H1 (cell line): ENCODE measurements at places on chromosomes 1 and 21.

DNA sequence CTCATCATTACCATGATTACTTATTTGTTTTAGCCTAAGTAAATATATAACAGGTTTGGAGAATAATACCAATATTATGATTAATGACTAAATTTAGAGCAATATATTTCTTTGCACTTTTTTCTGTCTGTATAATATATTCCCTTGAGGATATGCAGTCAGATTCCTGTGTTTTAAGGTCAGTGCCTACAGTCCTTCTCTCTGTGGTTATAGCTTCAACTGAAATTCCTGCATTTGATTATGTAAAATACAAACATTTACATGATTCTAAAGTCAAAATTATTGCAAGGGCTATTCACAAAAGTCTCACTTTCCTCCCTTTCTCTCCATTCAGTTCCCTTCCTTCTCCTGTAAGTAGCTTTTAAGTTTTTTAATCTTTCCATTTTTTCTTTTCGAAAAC, 142.9 kb upstream of the COL6A1 start:
- no peak overlapping the region for H3K27ac ChIP-seq
- H3K4me3 ChIP-seq, result no peak overlapping the region
- no peak for DNase-seq
- H3K36me3 ChIP-seq, result no peaks in the 10 kb centered on the region

DNA sequence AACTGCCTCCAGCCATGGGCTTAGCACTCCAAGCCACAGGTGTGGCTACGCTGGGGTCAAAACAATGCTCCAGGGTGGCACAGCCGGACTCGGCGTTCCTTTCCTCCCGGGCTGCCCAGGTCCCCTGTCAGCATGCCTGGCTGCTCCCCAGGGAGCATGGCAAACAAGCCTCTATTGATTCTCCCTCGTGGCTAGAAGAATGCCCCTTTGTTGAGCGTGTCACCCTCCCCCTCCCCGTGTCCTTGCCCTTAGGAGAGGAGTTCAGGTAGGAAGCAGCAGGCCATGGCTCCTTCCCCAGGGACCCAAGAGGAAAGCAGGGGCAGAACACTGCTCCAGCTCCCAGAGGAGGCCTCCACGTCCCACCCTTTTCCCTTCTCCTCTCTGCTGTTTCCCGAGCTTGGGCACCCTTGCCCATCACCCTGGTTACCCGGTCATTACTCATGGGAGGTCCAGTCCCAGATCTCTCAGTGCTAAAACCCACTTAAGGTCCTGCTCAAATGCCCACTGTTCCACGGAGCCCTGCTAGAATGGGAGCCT, 57.4 kb upstream of the CITED4 start:
- H3K4me3 ChIP-seq, result no peak overlapping the region
- H3K27me3 ChIP-seq, result no peaks in the 10 kb centered on the region
- H3K4me1 ChIP-seq, result no peaks in the 10 kb centered on the region
- DNase-seq, result no peak
- H3K36me3 ChIP-seq, result no peaks in the 10 kb centered on the region

GRCh38 chr21:36780861-36781260, 81.9 kb downstream of the SIM2 start:
- no peak overlapping the region for H3K4me3 ChIP-seq
- DNase-seq, result no peak
- H3K27ac ChIP-seq, result no peak overlapping the region
- no peaks in the 10 kb centered on the region for H3K27me3 ChIP-seq

GRCh38 chr1:176201568-176201967, 5.5 kb downstream of the COP1 start:
- H3K4me1 ChIP-seq, result no peaks in the 10 kb centered on the region; the same call in 1 of the 2 replicates
- no peak overlapping the region for H3K4me3 ChIP-seq

DNA sequence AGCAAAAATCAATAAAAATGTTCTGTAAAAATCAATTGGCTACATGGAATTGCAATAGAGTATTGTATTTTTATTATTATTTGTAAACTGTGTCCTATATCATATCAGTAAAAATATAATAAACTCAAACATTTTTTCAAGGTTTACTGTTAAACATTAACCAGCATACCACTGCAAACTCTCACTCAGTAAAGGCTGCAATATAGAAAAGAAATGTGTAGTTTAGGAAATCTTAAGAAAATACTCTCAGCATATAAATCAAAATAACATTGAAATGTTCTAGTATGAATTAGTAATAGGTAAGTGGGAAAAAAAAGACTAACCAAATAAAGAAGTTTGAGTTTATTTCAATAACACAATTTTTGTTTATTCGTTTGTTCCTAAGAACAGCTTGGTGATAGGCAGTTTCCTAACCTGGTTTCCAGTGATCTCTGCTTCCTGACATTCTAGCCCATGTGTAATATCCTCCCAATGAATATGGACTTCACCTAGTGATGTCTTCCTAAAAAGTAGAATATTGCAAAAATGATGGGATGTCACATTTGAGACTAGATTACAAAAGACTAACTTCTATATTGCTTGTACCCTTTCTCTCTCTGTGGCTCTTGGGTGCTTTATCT, 870.1 kb downstream of the BRINP3 start:
- H3K36me3 ChIP-seq, result no peaks in the 10 kb centered on the region
- no peaks in the 10 kb centered on the region for H3K4me1 ChIP-seq
- no peak overlapping the region for H3K27ac ChIP-seq
- H3K4me3 ChIP-seq, result no peak overlapping the region

DNA sequence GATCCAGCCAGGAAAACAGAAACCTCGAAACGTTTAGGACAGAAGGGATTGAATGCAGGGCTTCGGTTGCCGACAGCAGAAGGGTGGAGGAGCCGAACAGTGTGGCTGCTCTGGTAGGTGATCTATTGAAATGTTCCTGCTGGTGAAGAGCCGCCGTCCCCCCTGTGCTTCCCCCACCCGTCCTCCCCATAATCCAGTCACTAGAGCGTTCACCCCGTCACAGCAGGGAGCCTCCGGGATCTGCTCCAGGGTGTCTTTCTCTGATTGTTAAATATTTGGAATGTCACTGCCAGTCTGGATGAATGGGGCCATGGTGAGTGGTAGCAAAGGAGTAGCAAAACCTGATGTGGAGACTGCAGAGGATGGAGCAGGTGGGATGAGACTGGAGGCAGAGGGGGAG, 255.1 kb upstream of the CSF3R start:
- H3K4me1 ChIP-seq, result no peaks in the 10 kb centered on the region
- H3K27ac ChIP-seq, result no peak overlapping the region
- no peaks in the 10 kb centered on the region for H3K27me3 ChIP-seq
- no peak overlapping the region for H3K4me3 ChIP-seq
- H3K36me3 ChIP-seq, result no peaks in the 10 kb centered on the region
- DNase-seq, result no peak

GRCh38 chr1:65850281-65850680, 57.6 kb downstream of the PDE4B start:
- H3K4me3 ChIP-seq, result no peak overlapping the region
- H3K36me3 ChIP-seq, result no peaks in the 10 kb centered on the region
- no peaks in the 10 kb centered on the region for H3K4me1 ChIP-seq
- no peak for DNase-seq
- H3K27ac ChIP-seq, result no peak overlapping the region

DNA sequence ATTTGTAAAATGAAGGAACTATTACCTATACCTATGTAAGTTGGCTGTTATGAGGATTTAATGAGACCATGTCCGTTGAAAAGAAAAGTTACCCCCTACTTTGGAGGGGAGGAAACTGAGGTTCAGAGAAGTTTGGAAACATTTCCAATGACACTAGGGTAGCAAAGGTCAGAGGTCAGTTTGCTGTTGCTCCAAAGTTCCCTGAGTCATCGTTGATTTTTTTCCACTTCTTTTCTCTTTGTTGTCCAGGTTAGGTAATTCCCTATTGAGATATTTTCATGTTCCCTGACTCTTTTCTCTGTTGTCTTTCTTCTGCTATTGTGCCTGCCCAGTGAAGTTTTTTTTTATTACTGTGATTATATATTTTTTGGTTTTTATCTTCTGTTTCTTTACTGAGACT, 213.8 kb upstream of the C1orf174 start:
- H3K4me1 ChIP-seq, result no peaks in the 10 kb centered on the region
- H3K27ac ChIP-seq, result no peak overlapping the region
- H3K4me3 ChIP-seq, result no peak overlapping the region
- no peaks in the 10 kb centered on the region for H3K36me3 ChIP-seq

- no peaks in the 10 kb centered on the region for H3K36me3 ChIP-seq
- no peaks in the 10 kb centered on the region for H3K4me1 ChIP-seq
- no peak overlapping the region for H3K4me3 ChIP-seq
- no peak for DNase-seq
These were observed 44.9 kb downstream of the EVA1C start for GRCh38 chr21:32457360-32457840.

DNA sequence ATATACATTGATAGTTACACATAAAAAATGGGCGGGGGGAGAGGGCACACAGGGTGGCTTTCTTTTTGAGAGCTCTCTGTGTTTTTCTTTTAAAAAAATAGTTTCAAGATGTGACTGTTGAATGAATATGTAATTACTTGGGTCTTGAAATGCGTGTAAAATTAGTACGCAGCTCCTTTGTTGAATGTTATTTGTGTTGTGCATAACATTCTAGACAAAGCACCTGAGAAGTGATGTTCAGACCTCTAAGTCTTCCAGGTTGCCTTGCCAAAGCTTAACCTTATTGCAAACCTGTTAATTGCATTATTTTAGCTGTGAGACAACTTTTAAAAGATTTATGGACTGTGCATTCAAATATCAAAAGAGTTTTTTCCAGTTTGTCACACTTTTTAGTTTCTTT, 5.4 kb downstream of the PBX1 start:
- H3K27me3 ChIP-seq, result no peaks in the 10 kb centered on the region
- no peak for DNase-seq
- no peaks in the 10 kb centered on the region for H3K4me1 ChIP-seq
- H3K36me3 ChIP-seq, result no peaks in the 10 kb centered on the region
- no peak overlapping the region for H3K4me3 ChIP-seq

- H3K4me1 ChIP-seq, result no peaks in the 10 kb centered on the region
- DNase-seq, result no peak
- H3K36me3 ChIP-seq, result no peaks in the 10 kb centered on the region
- H3K4me3 ChIP-seq, result no peak overlapping the region
- no peaks in the 10 kb centered on the region for H3K27me3 ChIP-seq
These were observed 1027.3 kb downstream of the KCNT2 start for GRCh38 chr1:195580988-195581387.

DNA sequence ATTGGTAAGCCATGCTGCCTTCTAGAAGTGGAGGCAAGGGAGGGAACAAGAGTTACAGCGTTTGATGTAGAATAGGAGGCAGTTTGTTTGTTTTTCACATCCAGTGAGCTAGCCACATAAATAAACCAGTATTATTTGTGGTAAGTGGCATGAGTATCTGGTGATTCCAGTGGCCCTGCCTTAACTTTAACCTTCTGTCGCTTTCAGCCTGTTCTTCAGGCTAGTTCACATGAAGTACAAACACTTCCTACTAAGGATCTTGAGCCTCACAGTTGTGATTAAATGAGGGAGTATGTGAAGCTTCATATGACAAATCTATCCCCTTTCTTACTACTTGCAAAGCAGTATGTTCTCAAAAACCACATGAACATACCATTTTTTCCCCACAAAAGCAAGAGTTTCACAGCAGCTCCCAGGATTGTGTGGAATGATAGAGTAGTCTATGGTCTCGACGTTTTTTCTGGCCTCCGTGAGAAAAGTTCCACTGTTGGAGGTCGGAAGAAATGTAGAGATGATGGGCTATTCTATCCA, 59.5 kb downstream of the PHACTR4 start:
- no peak overlapping the region for H3K27ac ChIP-seq
- no peaks in the 10 kb centered on the region for H3K4me1 ChIP-seq
- H3K27me3 ChIP-seq, result no peaks in the 10 kb centered on the region

GRCh38 chr1:206521127-206521526, 13.8 kb downstream of the RASSF5 start:
- H3K27me3 ChIP-seq, result no peaks in the 10 kb centered on the region
- no peaks in the 10 kb centered on the region for H3K4me1 ChIP-seq
- no peak overlapping the region for H3K27ac ChIP-seq
- H3K4me3 ChIP-seq, result no peak overlapping the region
- H3K36me3 ChIP-seq, result no peaks in the 10 kb centered on the region
- no peak for DNase-seq

- no peak for DNase-seq
- H3K4me3 ChIP-seq, result no peak overlapping the region
- no peak overlapping the region for H3K27ac ChIP-seq
These were observed 8.0 kb upstream of the BCAR3 start for GRCh38 chr1:93689521-93690223.

DNA sequence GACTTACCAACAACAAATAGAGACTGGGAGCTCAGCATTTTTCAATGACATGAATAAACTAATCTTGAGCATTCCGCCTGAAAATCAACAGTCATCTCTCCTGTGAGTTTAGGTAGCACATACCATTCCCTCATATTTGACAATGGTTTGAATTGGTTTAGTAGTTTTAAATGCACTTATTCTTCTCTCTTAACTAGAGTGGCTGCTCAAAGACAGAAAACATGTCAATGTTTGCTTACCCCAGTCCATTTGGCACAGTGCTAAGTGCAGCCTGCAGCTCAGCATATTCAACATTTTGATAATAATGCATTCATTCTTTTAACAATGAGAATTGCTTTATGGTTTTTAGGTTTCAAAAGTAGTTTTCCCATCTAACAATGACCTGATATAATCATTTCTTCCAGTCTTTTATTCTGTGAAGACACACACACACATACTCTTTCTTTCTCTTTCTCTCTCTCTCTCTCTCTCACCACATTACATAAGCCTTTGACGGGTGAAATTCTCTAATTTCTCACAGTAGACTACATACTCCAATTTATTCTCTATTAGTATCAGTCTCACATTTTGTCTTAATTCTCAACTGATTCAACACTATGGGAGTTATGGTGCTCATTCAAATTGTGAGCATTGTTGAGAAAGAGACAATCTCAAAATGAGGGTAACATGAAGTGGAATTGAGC, 432.3 kb downstream of the LRRIQ3 start:
- H3K27ac ChIP-seq, result no peak overlapping the region
- H3K4me3 ChIP-seq, result no peak overlapping the region
- no peak for DNase-seq
- no peaks in the 10 kb centered on the region for H3K4me1 ChIP-seq

DNA sequence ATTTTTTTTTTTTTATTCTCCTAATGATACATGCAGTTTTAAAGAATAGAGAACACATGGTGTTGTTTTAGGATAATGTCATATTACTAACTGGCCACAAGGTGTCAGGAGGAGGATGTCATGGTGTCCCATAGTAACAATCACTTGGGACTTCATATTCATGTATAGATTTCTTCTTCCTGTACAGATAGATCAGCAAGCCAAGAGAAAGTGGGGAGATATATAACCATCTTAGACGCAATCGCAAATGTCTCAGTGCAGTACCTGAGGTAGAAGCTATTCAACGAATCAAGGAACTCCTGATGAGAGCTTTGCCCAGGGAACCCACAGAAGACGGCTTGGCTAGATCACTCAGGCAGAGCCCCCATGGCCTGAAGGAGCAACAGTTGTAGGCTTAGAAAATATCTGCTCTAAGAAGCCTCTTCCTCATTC, 12.3 kb downstream of the OR2T11 start:
- H3K4me1 ChIP-seq, result no peaks in the 10 kb centered on the region
- no peaks in the 10 kb centered on the region for H3K36me3 ChIP-seq
- H3K27ac ChIP-seq, result no peak overlapping the region
- no peak for DNase-seq
- no peak overlapping the region for H3K4me3 ChIP-seq

DNA sequence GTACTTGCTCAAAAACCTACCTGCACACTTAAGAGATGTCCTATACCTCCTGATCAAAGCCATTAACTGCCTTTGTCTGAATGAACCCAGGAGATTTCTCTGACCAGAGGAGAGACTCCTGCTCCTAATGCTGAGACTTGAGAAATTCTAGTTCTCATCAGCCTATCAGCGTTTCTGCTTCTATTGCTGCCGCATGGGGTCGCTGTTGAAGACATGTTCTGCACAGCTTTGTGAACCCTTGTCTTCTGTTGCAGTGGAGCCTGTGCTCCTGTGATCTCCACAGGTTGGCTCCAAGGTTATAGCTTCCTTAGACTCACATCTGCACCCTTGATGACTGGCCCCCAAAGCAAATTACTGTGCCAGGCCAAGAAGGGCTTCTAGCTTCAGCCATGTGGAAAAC, 40.2 kb downstream of the EDN2 start:
- no peak overlapping the region for H3K4me3 ChIP-seq
- no peaks in the 10 kb centered on the region for H3K4me1 ChIP-seq
- H3K36me3 ChIP-seq, result no peaks in the 10 kb centered on the region
- no peak overlapping the region for H3K27ac ChIP-seq
